Stimulated activated CD4-positive, alpha-beta T cell treated with anti-CD3 and anti-CD28 coated beads, Interleukin-2, amount 100 ng/mL, for 48 hours (primary cell): ENCODE measurements at places on chromosomes 2 and 18.

DNA sequence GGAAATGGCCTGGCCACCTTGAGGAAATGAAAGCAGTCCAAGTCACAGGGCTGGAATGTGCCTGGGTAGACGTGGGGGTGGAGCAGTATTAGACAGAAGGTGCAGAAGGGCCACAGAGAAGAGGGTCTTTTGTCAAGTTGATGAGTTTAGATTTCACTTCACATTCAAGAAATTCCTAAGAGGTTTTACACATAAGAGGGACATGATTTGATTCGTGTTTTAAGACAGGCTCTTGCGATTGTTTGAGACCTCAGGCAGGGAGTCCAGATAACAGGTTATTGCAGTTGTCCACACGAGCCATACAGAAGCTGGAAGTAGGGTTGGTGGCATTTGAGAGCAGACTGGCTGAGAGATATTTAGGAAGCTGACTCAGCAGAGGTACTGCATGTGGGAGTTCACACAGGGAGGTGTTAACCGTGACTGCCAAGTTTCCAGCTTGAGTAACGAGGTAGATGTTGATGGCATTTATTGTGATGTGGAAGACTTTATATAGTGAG is 64.6 kb downstream of the NEB start:
- DNase-seq = no peak

DNA sequence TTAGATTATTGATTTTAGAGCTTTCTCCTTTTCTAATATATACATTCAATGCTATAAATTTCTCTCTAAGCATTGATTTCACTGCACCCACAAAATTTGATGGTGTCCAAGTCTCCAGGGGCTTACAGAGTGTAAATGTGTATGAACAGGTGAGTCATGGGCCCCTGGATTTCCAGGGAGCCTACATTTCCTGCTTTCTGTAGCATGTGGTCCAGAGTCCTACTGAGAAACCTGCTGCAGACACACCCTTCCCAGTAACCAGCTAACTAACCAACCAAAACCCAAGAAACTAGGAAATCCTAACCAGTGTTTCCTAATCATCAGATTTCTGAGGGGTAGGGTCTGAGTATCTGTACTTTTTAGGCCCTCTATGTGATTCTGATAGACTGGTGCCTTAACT is 39.5 kb upstream of the TANC1 start:
- no peak for DNase-seq

GRCh38 chr18:22551536-22552151 is 133.9 kb upstream of the CTAGE1 start:
- DNase-seq = no peak

DNA sequence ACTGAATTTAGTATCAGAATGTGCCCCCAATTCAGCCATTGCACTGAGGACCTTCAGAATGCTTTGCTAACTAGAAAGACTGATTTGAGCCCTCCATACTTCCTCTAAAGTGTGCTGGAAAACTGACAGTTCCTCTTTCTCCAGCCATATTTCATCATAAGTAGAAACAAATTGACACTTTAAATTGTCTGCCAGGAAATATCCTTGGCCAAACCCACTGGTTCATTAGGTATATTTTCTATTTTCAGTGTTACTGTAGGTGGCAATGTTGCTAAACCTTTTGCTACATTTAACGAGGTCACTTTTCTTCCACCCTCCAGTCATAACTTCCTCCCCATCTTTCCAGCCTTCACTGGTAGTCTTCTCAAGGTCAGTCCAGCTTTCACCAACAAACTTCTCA is 21.5 kb downstream of the SP5 start:
- no peak for DNase-seq

DNA sequence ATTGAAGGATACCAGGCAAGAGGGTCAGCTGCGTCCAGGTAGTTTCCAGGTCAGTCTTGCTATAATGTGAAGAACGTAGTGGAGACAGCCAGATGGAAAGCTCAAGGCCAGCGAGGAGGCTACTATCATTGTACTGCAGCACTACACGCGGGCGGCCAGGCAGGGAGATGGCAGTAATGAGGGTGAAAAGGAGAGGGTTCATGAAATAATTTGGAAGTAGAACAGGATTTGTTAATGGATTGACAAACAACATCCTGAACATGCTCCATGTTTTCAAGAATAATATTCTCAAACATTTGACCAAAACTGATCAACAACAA is 17.1 kb downstream of the SPIRE1 start:
- DNase-seq = no peak

DNA sequence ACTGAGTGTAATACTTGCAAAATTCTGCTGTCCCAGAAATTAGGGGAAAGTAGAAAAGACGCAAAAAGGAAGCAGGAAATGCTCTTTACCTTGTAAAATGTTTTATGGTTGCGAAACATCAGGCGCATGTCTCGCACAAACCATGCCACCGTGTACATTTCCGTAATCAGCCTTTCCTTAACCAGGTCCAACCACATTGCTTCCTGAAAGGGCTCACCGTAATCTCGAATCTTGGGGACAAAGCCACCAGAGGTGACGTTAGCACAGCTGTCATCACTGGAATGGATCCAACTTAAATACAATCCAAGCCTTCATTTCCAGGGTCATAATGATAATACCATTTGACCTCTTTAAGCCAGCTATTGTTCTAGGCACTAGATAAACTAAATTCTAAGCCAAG is 49.3 kb downstream of the SP110 start:
- no peak for DNase-seq

DNA sequence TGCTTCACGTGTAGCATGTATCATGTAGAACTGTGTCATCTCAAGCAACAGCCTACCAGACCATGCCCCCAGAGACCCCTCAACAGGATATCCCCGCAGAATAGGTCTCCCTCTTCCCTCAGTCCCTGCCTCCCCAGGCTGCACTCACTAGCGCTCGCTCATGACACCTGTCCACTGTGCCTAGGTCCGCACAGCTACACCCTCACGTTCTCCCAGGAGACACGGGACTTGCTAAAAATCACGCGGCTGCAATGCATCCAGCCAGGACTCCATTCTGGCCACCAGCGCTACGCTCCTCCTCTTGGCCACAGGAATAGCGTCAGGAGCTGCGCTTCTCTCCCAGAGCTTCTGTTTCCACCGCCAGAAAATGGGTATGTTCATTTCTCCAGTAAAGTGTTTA is 2.5 kb downstream of the PXDN start:
- no peak for DNase-seq

- no peak for DNase-seq
Measured at GRCh38 chr2:236939271-236939670, 146.4 kb upstream of the COPS8 start.

DNA sequence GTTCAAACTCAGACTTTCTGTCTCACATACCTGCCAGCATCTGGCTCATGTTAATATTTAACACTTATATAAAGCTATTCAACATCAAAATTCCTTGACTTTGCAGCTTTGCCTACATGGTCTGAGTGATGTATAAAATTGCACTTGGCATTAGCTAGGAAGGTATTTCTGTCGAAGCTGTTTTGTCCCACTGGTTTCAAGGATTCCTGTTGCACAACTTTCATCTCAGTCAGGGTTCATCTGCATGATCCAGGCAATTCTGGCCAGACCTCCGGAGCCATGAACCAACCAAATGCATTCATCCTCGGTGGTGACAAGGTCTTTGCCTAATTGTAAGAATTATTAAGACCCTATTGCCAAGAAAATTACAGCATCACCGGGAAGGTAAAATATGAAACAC is 185.4 kb downstream of the ZEB2 start:
- DNase-seq = no peak

DNA sequence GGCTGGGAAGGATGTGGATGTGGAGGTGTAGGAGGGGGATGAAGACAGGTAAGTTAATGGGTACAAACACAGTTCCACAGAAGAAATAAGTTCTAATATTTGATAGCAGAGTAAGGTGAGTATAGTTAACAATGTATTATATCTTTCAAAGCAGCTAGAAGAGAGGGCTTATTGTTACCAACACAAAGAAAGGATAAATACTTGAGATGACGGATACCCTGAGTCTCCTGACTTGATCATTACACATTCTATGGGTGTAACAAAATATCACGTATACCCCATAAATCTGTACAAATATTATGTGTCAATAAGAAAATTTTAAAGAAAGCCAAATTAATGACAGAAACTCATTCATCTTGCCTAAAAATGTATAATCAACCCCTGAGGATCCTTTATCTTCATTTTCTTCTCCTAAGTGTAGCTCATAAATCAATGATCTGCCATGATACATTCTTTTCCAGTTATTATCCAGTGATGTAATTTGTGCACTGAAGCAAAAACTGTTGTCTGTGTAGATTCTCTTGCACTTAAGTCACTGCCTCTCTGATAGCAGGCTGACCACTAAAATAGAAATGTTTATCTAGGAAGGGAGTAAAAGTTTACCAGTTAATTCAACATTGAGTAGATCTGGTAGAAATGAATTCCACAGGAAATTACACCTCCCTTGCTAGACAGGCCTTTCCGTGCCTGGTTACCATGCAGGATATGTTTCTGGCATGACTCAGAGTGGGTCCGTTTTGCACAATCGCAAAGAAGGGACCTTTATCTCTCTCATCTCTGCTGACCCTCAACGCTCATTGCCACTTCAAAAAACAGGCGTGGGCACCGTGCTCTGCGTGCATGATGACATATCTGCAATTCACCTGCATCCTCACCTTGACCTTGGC is 249.7 kb upstream of the NCKAP5 start:
- DNase-seq = no peak

DNA sequence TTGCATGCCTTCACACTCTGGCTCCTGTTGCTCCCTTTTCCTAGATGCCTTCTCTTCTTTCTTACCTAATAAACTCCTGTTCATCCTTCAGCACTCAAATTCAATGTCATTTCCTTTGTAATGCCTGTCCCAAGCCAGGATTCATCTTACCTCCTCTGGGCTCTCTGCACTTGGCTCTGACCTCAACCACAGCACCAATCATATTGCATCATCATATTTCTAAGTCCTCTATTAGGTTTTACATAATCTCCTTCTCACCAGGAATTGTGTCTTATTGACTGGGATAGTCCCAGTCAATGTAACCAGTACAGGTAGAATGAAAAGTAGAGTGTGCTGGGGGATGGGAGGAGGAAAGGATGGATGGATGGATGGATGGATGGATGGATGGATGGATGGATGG is 187.1 kb downstream of the NRP2 start:
- DNase-seq = no peak

- DNase-seq = no peak
Measured at GRCh38 chr2:191936882-191937405, 90.1 kb upstream of the CAVIN2 start.
